ENCODE measurements at places on chromosomes 7 and 10.

GRCh38 chr7:111864291-111864976, 302.1 kb upstream of the IMMP2L start:
- no peak for DNase-seq

DNA sequence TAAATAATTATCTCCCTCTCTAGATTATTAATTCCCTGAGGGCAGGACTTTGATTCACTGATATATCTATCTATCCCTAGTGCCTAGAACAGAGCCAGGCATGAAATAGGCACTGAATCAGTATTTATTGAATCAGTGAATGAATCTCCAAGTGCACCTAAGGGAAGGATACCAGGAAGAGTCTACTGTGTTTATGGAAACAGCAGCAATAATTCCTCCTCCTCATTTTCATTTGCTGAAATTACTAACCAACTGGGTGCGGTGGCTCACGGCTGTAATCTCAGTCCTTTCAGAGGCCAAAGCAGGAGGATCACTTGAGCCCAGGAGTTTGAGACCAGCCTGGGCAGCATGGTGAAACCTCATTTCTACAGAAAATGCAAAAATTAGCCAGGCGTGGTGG, 161.2 kb downstream of the TCF7L2 start:
- no peak for DNase-seq

DNA sequence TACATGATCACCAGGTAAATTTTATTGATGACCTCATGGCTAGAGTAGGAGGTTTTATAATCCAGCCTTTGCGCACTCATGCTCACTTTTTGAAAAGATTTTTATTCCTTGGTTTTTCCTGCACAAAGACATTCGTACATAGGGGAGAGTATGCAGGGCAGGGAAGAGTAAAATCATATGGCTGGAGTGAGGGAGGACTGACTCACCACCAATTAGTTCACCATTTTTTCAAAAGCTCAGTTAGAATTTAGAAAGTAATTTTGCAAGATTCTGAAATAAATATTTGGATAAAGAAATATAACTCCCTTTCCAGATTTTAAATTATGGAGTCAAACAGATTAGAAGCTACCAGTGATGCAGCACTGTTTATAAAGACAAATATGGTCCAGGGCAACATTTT, 111.9 kb downstream of the SEMA3D start:
- no peak for DNase-seq

DNA sequence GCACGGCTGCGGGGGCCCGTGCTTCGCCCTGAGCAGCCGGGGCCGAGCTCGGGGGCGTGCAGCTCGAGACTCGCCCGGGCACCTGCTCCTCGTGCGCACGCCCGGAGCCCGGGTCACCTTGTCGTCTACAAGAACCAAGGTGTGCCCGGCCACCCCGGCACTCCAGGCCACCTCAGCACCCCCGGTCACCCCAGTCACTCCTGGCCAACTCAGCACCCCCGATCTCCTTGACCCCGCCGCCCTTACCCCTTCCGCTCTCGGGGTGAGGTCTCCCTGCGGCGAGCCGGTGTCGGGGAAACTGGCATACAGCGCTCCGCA, 268 bp upstream of the IGFBP3 start:
- no peak for DNase-seq

DNA sequence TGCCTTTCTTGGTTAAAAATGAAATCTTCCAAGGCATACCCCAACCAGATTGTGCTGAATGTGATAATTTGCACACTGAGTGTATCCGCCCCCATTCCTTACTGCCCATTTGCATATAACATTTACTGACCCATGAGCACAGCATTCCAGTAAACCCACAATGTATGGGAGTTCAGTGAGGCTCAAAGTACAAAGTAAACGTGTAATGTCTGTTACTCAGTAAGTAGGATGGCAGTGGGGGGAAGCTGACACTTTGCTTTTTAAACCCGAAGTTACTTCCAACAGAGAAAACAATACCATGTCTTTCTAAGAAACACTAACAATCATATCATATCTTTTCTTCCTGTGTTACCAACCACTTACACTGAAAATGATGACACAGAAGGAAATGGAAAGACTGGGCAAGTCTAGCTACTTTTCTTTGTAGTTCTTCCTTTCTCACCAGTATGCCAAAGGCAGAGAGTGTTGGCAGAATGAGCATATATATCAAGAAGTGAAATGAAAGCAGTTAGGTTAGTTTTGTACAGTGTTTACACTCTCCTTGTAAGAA, 27.1 kb upstream of the SOSTDC1 start:
- DNase-seq: no peak

DNA sequence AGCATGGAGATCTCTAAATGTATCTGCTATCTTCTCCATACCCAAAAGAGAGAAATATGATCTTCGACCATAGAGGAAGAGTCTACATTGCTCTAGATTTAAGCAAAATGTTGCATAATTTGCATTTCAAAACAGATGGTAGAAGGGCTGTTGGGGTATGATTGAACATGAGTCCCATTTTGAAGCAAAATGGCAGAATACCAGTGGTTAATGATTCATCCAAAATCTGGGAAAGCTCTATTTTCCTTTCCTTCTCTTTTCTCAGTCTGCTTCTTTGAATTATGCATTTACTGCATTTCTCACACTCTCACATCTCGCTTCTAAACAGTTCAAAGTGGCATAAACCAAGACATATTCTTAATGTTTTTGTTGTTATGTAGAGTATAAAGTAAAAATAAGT, 178.5 kb downstream of the MACC1 start:
- DNase-seq: no peak

DNA sequence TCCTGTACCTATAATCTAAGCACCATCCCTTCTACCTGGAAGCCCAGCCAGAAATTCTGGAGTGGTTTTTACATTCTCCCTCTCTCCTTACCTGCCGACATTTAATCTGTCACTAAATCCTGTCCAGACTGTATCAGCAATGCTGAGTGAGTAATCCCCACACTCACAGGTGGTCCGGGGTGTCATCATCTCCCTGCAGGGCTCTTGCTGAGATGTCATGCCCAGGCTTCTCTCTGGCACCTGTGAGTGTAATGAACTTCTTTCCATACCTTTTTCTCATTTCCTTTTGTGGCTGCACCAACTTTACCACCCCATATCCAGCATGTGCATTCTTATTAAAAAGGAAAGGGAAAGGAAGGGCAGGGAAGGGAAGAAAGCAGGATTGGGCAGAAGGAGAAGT, 355.2 kb downstream of the CCSER2 start:
- DNase-seq: no peak

- no peak for DNase-seq
Measured at GRCh38 chr10:11861341-11861740, 38.2 kb downstream of the PROSER2 start.

GRCh38 chr7:82506702-82507101, 63.1 kb upstream of the CACNA2D1 start:
- DNase-seq: no peak

DNA sequence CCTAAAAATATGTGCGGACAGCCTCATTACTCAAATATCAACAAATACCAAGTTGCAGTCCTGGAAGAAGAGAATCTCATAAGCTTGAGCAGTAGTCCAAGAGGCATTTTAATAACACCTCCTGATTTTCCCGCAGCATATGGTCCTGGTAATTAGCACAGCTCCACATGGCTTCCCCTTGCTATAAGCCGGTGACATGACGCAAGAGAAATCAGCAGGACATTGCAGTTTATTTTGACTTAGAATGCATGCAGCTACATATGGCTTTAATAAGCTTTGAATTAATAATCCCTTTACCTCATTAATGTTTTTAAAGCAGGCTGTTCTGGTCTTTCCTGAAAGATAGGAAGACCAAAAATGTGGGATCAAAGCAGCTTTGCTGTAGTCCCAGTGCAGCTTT, 137.6 kb downstream of the RAMP3 start:
- no peak for DNase-seq

DNA sequence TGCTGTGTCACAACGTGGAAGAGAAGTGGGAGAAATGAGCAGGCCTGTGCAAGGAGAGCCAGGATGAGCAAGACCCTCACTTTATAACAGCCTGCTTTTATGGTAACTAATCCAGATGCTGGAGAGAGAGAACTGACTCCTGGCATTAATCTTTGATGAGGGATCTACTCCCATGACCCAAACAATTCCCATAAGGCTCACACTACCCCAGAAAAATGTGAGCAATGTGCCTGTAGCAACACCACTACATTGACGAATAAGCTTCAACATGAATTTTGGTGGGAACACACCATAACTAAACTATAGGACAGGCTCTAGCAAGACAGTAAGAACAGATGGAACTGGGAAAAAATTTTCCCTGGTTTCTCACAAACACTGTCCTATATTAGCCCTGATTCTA, 173.6 kb upstream of the PRSS58 start:
- DNase-seq: no peak

Data from CD4-positive, alpha-beta T cell (primary cell).